ENCODE measurements at places on chromosomes 3 and 15.

- DNase-seq, result no peak
These were observed 20.1 kb downstream of the ZBTB38 start for GRCh38 chr3:141388395-141388794.

GRCh38 chr3:143134471-143134870, 14.9 kb downstream of the CHST2 start:
- DNase-seq, result no peak

GRCh38 chr15:66942649-66943390, 122.6 kb upstream of the SMAD3 start:
- no peak for DNase-seq

DNA sequence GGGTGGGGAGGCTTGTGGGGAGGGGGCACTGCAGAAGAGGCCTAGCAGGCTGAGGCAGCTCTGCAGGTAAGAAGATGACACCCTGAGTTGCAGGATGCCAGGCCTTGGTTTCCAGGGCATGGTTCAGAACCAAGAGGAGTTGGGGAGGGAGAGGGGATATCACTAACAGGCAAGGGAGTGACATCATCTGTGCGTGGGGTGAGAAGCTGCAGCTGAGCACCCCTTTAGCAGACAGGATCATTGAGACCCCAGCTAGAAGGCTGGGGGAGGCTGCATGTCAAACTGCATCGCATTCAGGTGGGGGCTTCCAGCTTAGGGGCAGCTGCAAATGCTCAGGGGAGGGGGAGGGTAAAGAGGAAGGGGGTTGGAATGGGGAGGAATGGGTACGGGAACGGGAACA, 23.0 kb downstream of the CACNA2D2 start:
- DNase-seq, result no peak

GRCh38 chr15:41115161-41115651, 874 bp downstream of the INO80 start:
- peak; percentile 57 for DNase-seq

All from kidney tubule cell (primary cell).